ENCODE measurements at places on chromosomes 3 and 15.
A peak's percentile ranks its signal among the peaks of the same experiment; 100 is the strongest.

DNA sequence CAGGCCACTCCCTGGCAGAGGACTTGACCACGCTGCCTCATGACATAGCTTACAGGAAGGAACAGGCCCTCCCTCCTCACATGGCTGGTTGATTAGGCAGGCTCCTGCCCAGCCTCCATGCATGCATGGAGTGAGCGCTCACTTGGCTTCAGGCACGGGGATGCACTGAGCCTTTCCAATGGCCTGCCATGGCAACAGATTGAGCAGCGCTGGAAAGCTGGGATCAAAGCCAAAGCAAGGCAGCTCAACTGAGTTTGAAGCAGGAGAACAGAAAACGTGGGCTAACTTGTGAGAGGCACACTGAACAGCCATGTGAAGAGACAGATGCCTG, 5.9 kb upstream of the GRAMD2A start:
- DNase-seq: no peak

DNA sequence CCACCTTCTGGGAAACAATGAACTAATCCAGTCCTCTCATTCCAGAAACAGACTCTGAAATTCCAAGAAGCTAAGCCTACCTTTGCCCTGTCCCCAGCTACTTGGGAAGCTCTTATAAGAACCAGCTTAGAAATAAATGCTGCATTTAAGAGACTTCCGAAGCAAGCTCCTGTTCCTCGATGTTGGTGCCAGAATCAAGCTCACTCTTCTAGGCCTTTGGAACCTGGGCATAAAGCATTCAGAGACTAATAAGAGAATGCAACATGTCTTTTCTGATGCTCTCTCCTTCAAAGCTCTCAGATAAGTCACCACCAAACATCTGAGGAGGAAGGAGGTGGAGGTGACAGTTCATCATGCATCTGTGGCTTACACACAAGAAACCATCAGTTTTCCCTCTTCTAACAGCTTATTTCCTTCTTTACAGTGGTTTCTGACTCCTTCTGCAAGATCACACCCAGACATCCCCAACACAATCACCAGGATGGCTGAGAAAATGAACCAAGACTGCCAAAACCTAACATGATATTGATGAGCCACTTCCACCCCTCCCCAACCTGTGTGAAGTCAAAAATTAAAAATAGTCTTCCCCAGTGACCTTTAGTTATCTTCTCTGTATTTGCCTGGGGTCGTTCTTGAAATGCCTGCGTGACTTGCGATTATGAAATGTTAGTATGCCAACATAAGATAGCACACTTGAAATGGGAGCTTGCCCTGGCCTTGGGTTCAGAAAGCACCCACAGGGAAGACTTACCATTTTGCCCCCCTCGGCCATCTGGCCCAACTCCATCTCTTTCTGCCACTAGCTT, 11.5 kb downstream of the ARHGEF3 start:
- DNase-seq: no peak

DNA sequence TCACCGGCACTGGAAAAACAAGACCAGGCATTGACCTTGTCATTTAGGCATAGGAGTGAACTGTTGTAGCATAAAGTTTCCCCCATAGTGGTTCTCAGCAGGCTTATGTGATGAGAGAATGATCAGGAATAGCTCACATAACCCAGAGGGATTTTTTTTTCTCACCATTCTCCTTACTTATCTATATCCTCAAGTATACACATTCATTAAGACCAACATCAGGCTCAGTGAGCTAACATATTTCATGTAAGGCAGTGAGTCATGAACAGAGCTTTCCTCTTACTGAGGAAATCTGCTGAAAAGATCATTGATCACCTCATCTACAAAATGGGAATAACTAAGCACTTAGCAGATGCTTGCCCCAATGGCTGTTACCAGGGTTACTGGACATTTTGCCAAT, 396.6 kb upstream of the TMCO5A start:
- DNase-seq: no peak

DNA sequence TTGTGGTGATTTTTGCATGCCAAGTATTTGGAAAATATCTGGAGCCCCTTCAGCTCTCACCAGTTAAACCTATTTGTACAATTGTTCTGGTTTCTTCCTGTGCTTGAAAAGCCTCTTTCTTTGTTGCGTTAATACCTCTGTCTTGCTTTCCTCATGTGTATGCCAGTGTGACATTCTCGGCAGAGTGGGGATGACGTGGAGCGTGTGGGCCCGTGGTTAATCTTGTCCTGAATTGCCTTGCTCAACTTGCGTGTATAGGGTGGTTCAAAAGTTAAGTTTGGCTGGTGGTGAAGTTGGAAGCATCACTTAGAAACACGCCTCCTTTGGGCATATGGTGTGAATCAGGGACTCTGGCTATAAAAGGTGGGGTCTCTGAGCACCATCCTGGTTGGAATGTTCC, 67.1 kb downstream of the IGF1R start:
- DNase-seq: no peak

DNA sequence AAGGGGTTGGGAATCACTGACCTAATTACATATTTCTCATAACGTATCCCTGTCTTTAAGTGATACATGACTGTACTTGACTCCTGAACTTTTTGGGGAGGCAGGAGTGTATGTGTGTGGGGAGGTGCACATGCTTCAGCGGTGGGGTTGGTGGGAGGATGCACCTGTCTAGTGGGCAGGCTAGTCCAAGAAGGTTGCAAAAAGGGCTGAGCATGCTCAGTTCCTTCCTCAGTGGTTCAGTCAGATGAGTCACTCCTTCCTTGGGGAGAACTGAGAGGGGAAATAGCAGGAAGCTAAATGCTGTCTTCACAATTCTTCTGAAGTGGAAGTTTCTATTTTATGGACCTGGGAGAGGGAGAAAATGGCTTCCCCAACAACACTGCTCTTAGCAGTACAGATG, 24.6 kb upstream of the AP4E1 start:
- peak; percentile 78 for DNase-seq

DNA sequence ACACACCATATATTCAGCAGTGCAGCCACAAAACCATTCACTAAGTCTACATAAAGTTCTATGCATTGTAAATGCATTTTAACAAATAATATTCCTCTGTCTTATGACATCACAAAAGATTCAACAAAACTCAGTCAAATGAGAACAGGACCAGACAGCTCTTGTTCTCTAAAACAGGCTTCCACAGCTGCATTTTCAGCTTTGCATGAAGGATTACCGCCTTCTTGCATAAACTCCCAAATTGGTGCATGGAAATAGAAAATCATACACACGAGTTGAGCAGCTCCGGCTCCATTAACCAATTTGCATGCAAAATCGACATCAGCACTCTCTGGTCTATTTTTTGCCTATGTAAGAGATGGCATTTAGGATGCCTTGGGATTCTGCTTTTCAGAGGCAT, 66.4 kb downstream of the RFTN1 start:
- DNase-seq: no peak

All from GF-D8 (cell line).